ENCODE measurements at places on chromosomes 4 and X. TPM values are rescaled to one million over a fixed set of nuclear protein-coding genes. Genes with fewer than 3 reads are reported as not detected.

- no peak for DNase-seq
Measured at GRCh38 chr4:6461301-6462165, 10.9 kb downstream of the PPP2R2C start.

MAGEA2B gene
- polyA plus RNA-seq: not detected

F9 gene
- not detected for polyA plus RNA-seq

- no peak for DNase-seq
Measured at GRCh38 chr4:114272226-114272625, 292.8 kb upstream of the ARSJ start.

DNA sequence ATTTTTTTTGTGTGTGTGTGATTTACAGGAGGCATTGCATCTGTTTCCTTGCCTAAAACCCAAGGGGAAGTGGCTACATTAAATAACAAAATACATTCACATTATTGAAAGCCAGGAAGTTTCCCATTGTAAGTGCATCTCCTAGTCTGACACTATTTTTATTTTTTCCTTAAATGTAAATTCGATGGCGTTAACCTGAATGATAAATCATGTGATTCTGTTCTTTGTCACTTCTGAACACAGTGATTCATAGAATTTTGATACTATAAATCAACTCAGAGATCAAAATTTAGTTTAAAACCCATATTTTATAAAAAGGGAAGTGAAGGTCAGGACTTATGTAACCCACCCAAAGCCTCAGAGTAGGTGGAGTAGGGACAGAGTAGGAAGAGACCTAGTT, 258.1 kb downstream of the GABRG1 start:
- DNase-seq: no peak

Measured in forelimb muscle (tissue), 1 donor.